ENCODE measurements at places on chromosomes 3 and 15.

GRCh38 chr3:66361356-66361755 is 139.5 kb downstream of the LRIG1 start:
- H3K27me3 ChIP-seq = no peaks in the 10 kb centered on the region
- no peak for DNase-seq

- no peak overlapping the region for H3K4me3 ChIP-seq
- H3K36me3 ChIP-seq = no peaks in the 10 kb centered on the region
- H3K4me1 ChIP-seq = no peaks in the 10 kb centered on the region
- no peak overlapping the region for H3K27ac ChIP-seq
- no peaks in the 10 kb centered on the region for H3K27me3 ChIP-seq
Measured at GRCh38 chr3:58596834-58597518, 19.8 kb upstream of the FAM107A start.

- no peak overlapping the region for H3K27ac ChIP-seq
- H3K4me1 ChIP-seq = no peaks in the 10 kb centered on the region
- no peak for DNase-seq
- H3K27me3 ChIP-seq = no peaks in the 10 kb centered on the region
- no peak overlapping the region for H3K4me3 ChIP-seq
- no peaks in the 10 kb centered on the region for H3K36me3 ChIP-seq
Measured at GRCh38 chr3:116288485-116288884, 156.8 kb downstream of the LSAMP start.

- no peak overlapping the region for H3K27ac ChIP-seq
- no peak for DNase-seq
- H3K36me3 ChIP-seq = no peaks in the 10 kb centered on the region
- H3K4me3 ChIP-seq = no peak overlapping the region
- H3K27me3 ChIP-seq = no peaks in the 10 kb centered on the region
Measured at GRCh38 chr3:193805448-193805847, 212.4 kb downstream of the OPA1 start.

- H3K4me3 ChIP-seq = no peak overlapping the region
- DNase-seq = no peak
- H3K27ac ChIP-seq = no peak overlapping the region
- no peaks in the 10 kb centered on the region for H3K27me3 ChIP-seq
Measured at GRCh38 chr15:32679298-32679690, 37.8 kb downstream of the SCG5 start.
